CD4-positive, alpha-beta T cell (primary cell): ENCODE measurements at places on chromosomes 4 and X.

DNA sequence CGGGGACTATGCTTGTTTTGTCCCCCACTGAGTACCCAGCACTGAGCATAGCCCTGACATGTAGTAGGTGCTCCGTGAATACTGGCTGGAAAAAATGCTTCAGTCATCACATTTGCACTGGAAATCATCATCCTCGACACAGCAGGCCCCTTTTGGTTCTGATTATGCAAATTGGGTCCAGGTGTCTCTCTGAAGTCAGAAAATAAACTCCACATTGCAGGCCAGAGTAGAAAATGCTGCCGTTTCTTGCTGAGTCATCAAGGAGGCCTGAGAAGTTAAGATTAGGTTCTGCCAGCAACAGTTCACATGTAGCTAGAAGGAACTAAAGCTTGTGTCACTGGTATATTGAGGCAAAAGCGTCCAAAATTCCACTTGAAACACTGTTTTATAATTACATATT is 15.0 kb upstream of the STK32B start:
- DNase-seq, result no peak

DNA sequence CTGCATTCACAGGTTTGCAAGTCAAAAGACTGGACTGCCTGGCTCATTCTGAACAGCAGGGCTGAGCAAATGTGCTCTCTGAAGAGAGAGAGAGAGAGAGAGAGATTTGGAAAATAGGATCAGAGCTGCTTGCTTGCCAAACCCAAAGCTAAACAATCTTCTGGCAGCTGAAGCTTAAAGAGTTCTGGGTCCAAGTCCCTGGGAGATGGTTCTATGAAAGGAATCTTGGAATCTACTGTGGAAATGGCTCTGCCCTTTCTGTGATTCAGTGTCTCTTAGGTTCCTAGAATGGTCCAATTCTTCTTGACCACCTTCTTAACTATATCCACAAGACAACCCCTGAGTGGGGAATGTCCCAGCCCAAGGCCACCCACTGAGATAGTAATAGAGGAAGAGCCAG is 66.1 kb upstream of the EFNB1 start:
- no peak for DNase-seq

- no peak for DNase-seq
These were observed 67.4 kb downstream of the IRF2 start for GRCh38 chr4:184406958-184407391.

DNA sequence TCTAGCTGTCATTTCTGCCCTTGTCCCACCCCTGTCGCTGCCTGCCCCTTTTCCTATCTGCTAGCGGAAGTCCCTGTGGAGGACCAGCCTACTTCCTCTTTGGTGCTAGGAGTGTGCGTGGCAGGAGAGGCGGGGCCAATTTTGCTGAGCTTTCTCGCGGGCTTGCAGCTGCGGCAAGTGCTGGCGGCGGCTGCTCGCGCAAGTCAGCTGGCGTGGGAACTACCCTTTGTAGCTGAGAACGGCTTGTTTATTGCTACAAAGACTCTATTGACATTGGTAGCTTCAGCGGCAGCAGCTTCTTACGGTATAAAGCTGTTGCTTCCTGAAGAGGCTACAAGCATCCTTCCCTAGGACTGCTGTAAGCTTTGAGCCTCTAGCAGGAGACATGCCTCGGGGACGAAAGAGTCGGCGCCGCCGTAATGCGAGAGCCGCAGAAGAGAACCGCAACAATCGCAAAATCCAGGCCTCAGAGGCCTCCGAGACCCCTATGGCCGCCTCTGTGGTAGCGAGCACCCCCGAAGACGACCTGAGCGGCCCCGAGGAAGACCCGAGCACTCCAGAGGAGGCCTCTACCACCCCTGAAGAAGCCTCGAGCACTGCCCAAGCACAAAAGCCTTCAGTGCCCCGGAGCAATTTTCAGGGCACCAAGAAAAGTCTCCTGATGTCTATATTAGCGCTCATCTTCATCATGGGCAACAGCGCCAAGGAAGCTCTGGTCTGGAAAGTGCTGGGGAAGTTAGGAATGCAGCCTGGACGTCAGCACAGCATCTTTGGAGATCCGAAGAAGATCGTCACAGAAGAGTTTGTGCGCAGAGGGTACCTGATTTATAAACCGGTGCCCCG is at the start of gene MAGEH1:
Gene MAGEH1 (plus strand): TSS at position 138 of the 843 bp plus-strand sequence. CDS start 248 bp downstream, at position 386.
- DNase-seq, result peak; percentile 92

GRCh38 chrX:44735498-44735897 is 108.3 kb upstream of the DUSP21 start:
- no peak for DNase-seq

DNA sequence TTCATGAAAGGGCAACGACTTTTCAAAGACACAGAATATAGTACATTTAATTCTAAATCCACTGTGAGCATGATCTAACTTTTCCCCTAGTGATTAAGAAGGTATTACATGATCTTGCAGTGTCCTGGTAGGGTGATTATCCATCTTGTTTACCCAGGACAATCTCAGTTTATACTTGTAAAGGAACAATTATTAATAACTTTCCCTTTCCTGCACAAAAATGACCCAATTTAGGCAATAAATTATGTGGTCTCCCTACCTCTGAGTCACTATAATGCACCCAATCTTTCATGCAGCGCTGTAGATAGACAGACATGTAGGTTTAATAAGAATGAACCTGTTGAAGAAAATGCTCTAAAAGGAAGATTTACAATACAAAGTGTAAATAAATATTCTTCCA is 22.7 kb downstream of the UNC5C start:
- no peak for DNase-seq

- no peak for DNase-seq
These were observed 2.5 kb downstream of the POU3F4 start for GRCh38 chrX:83510510-83511062.

- no peak for DNase-seq
These were observed 92.4 kb downstream of the APBB2 start for GRCh38 chr4:41121906-41122305.

- no peak for DNase-seq
These were observed 17.2 kb upstream of the SFRP2 start for GRCh38 chr4:153806073-153806472.

DNA sequence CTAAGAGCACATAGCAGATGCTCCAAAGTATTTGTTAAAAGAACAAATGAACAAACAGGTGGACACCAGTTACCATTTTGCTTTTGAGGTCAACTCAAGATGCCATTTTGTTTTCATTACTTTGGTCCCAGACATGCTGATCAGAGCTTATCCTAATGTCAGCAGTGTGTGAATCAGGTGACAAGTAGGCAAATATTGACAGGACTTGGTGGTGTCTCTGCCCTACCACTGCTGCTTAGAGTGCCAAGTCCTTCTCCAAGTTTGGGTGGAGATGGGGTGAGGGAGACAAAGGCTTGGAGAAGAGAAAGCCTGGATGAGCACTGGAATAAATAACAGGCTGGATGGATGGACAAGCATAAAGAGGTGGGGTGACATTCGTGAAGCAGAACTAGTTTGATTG is 38.7 kb downstream of the MID1IP1 start:
- DNase-seq, result no peak

DNA sequence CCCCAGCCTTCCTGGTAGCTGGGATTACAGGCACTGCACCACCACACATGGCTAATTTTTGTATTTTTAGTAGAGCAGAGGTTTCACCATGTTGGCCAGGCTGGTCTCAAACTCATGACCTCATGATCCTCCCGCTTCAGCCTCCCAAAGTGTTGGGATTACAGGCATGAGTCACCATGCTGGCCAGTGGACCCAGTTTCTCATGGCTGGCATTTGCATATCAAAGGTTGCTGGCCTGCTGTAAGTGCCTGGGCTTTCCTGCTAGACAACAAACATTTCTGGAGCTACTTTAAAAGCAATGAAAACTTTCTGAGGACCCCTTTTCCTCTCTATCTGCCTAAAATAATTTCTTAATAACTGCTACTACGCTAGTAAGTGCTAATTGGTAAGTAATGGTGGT is 228.2 kb downstream of the PCDH10 start:
- DNase-seq, result no peak

DNA sequence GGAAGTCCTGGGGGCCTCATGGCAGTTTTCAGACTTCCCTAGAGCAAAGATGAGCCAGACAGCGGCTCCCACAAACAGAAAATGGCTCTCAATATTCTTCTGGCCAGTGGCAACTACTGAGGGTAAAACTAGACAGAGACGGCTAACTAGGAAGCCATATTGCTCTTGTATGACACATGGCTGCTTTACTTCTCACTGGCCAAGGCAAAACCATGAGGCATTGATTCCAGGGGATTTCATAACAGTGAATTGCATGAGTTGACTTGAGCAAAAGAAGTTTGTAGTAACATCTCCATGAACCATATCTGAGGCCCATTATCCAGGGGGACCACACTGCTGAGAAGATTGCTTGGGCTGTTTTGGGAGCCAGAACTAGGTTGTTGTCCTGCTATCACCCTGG is 13.7 kb upstream of the TLR8 start:
- DNase-seq, result no peak

DNA sequence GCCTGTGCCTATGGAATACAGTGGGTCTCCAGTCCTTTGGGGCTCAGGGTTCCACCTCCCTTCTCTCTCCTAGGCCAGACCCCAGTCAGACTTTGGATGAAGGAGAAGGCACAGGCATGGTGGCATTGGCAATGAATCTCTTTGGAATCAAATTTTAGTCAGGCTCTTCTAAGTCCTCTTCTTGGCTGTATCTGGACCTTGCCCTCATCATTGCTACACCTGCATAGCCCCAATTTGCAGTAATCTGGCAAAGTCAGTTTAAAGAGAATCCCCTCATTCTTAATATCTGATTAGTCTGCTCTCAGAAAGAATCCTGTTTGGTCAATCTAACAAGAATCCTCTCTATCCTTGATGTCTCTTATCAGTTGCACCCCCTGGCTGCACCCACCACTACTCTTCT is 77.6 kb downstream of the SLC16A2 start:
- no peak for DNase-seq

DNA sequence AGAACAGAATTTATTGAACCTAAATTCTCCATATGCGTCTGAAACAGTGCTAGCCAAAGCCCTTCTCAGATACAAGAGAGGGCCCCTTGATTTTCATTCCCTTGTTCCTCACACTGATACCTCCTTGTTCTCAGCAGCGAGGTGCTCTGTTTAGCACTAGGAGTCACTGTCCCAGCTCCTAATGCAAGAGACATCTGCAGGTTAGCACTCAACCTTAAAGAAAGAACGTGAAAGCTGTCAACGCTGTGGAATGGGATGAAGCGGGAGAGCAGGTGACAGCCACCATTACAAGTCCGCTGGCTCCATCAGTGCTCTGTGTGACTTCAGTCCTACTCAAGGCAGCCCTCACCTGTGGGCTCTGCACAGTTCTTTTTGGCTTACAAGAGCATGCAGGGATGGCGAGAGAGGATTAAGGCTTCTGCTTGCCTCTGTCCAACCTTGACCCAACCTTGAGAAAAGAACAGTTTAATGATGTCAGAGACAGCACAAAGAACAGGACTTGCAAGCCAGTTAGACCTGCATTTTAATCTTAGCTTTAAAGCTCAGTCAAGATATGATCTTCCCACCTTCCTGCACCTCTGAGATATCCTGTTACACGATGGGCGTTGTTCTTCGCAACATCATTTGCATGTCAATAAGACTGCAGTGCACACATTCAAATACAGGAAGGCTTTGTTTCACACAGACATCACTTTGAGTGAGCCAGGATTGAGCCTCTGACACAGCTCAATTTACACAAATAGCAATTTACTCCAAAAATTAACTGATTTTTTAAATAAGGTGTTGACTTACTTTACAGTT is 95.1 kb downstream of the ARSF start:
- no peak for DNase-seq

GRCh38 chr4:88752754-88753153 is 55.1 kb upstream of the NAP1L5 start:
- no peak for DNase-seq

DNA sequence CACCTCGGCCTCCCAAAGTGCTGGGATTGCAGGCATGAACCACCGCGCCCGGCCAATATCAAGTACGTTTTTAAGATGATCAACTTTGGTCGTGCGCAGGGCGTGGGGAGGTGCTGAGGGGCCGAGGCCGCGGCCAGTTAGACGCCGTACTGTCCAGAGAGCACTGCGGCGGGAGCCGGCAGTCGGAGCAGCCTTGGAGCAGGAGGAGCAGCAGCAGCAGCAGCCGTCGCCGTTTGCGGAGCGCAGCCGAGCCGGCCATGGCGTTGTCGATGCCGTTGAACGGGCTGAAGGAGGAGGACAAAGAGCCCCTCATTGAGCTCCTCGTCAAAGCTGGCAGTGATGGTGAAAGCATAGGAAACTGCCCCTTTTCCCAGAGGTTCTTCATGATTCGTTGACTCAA is 8.5 kb upstream of the USP9X start:
- DNase-seq, result no peak

- DNase-seq, result no peak
These were observed 140.2 kb downstream of the DCLK2 start for GRCh38 chr4:150218447-150218846.

DNA sequence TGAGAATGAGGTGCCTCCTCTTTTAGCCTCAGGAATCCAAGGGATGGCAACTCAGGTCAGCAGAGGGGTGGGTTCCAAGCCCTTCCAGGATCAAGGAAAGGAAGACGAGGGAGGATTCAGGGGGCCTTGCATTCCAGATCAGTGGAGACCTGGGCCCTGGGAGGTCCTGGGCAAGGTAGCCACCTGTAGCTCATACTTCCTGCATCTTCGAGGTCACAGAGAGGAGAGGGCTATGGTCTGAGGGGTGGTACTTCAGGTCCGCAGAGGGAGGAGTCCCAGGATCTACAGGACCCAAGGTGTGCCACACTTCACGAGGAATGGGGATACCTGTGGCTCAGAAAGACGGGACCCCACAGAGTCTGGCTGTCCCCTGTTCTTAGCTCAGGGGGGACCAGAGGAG is 9.2 kb downstream of the MAGEA4 start:
- no peak for DNase-seq

- DNase-seq, result peak; percentile 13
These were observed 767 bp upstream of the SMIM20 start for GRCh38 chr4:25913056-25913850.

DNA sequence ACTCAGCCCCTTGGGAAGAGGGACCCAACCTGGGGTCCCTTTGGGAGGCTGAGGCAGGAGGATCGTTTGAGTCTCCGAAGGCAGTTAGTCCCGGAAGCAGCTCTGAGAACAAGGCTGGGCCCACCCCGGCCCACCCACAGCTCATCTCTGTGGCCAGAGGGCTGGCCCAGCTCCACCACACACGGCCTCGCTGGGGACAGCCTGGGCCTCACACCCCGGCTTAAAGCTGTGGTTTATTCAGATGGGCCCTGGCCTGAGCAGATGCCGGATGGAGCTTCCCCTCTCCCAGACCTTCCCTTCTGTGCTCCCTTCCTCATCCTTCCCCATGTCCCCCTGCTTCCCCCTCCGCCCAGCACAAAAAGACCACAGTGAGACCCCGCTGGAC is 54.4 kb downstream of the FAM53A start:
- DNase-seq, result no peak

DNA sequence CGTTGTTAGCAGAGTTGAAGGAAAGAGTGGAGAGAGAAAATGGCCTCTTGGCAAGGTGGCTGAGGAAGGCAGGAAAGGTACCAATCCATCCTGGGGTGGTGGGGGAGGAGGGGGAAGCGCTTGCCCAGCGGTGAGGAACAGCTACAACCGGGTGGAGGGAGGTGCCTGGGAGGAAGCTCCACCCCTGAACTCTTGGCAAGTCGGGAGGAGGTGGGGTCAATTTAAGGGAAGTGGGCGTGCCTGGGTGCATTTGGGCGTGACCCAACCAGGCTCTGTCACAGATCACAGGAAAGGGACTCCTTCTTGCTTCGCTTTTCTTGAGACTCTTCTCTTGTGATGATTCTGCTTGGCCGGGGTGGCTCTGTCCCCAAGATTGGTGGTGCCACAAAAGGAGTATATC is 41.7 kb downstream of the BCORL1 start:
- peak; percentile 64 for DNase-seq

GRCh38 chrX:16392597-16392996 is 225.3 kb downstream of the MAGEB17 start:
- DNase-seq, result no peak
